NCI-H446 treated with DMSO at 0.1 percent for 48 hours (cell line): ENCODE measurements at places on chromosomes 5 and 9.

GRCh38 chr9:68730570-68731235 is 25.7 kb downstream of the PIP5K1B start:
- no peak for DNase-seq

DNA sequence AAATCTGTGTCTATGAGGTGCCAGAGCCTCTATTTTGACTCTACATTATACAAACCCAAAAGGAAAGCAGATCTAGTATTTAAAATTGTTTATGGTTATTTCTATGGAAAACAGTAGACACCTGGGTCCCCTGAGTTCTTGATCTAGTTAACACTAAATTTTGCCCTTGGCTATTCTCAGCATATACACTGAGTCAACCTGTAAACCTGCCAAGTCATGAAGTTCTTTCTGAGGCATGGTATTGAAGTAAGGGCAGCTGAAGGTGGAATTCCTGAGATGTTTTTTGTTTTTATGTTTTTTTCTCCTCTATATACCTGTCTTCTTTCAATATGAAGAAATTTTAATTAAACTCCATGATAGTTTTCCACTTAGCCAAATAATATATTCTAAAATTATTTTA is 120.2 kb downstream of the PDE4D start:
- no peak for DNase-seq

- DNase-seq: no peak
Measured at GRCh38 chr5:78895616-78896015, 89.5 kb downstream of the ARSB start.

DNA sequence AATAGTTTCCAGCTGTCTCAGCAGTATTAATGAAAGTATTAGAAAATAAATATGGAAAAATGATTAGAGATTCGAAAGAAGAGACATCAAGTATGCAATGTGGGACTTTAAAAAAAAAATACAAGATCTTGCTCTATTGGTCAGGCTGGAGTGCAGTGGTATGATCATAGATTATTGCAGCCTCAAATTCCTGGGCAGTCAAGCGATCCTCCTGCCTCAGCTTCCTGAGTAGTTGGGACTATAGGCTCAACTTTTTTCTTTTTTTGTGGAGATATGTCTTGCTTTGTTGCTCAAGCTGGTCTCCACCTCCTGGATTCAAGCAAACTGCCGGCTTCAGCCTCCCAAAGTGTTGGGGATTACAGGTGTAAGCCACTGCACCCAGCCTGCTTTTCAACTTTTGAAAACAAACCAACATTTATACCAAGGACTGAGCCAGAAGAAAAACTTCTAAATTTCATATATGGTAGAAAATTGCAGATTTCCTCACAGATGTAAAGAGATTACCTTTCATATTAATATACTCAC is 323.1 kb downstream of the ADGRV1 start:
- no peak for DNase-seq

DNA sequence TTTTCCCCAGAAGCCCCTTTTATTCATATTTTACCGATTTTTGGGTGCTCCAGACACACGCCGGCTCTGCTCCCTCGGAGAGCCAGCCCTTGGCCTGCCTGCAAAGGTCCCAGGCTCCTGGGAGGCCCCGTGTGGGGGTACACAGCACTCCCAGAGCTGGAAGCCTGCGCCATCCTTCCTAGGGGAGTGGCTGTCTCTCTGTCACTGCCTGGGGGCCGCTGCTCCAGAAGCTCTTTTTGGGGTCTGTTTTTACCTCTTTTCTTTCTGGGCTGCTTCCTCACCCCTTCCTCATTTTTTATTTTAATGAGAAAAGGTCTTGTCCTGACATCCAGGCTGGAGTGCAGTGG is 119.1 kb upstream of the COL5A1 start:
- no peak for DNase-seq

DNA sequence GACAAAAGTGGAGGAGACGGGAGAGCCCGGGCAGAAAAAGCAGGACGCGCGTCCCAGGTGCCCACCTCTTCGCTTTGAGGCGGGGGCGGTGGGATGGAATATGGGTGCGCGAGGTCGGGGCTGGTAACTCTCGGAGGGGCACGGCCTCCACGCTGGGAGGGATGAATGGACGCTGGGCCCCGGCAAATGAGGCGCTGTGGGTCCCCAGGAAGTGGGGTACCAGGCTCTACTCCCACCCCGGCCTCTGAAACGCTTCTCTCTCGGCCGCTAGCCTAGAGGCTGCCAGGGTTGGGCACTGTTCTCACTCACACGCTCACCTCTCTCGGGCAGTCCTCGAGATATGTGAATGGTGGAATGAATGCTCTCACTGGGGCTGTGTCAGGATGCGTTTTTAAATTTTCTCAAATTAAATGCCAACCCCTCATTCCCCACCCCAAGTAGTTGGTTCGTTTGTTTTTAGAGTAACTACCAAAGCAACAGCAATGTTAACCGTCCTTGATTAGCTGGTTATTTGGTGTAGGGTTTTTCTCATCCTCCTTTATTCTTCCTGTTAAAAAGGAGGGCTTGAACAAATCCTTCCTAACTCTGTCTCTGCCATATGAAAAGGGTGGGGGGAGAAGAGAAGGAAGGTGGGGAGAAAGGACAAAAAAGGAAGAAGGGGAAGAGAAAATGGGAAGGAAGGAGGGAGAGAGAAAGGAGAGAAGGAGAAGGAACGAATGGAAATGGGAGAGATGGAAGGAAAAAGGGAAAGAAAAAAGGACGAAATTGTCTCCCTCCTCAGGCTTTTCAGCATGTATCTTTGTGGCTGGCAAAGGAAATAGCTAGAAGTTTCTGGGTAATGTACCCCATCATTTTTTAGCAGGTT is 1.3 kb upstream of the EBF1 start:
- DNase-seq: no peak

DNA sequence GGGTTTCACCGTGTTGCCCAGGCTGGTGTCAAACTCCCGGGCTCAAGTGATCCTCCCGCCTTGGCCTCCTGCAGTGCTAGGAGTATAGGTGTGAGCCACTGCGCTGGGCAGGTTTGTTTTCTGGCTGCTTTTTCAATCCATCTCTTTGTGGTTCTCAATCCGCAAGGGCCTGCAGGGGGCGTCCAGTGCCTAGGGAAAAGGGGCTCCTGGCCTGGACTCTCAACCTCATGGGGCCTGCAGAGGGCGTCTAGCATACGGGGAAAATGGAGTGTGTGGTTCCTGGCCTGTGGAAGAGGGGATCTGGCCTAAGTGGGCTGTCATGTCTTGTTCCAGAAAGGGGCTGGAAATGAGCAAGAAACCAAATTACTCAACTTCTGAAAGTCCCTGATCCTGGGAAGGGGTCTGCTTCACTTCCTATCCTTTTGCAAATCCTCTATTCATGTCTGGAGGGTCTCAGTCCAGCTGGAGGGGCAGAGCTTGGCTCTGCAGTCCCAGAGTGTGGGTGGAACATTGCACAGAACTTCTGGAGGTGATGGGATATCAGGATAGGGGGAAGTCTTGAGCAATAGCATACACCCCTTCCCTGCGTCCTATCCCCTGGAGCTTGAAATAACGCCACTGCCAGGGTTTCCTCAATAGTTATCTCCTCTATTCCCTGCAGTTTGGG is 12.7 kb upstream of the CCL27 start:
- DNase-seq: peak; percentile 61

GRCh38 chr5:62065050-62065449 is 241.0 kb upstream of the KIF2A start:
- no peak for DNase-seq

DNA sequence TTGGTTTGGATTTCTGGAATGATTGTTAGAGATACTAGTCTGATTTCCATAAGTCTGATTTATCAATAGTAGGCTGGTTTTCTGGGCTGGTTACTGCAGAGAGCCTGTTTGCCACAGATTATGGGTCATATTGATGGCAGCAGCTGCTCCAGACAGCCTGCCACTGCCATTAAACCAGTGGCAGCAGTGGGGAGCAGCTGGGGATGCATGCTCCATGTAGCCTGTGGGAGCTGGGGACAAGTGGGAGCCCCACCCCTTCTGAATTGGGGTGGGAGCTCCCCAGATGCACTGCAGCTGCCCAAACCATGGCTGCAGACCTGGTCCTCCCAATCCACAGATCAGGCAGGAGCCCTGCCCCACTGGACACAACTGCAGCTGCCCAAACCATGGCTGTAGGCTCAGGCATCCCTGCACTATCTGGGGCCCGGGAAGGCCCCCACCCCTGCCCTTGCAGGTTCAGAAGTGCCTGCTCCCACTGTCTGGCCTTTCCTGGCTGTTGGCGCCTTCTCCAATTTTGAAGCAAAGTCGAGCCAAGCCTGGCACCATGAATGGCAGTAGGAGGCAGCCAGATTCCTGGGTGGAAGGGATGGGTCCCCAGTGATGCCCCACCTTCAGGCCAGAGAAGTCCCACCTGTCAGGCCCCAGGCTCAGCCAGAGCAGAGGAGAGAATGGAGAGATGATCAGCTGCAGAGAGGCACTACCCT is 402.9 kb upstream of the TYRP1 start:
- DNase-seq: no peak

GRCh38 chr5:124919747-124920525 is 173.5 kb upstream of the ZNF608 start:
- DNase-seq: no peak

DNA sequence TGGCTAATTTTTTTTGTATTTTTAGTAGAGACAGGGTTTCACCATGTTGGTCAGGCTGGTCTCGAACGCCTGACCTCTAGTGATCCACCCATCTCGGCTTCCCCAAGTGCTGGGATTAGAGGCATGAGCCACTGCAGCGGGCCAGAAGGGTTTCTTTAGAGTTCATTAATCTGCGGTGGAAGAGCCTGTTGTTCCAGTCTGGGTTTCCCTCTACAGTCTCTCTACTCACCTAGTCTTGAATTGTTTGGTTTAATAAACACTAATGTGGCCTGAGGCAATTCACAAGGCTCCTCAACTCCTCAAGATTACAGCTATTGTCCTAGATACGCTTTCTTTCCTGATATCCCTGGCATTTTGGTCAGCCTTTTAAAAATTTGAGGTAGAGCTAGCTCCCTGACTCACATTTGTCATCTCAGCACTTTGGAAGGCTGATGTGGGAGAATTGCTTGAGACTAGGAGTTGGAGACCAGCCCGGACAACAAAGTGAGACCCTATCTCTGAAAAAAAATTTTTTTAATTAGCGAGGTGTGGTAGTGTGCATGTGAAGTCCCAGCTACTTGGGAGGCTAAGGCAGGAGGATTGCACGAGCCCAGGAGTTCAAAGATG is 4.6 kb upstream of the SAR1B start:
- DNase-seq: no peak

DNA sequence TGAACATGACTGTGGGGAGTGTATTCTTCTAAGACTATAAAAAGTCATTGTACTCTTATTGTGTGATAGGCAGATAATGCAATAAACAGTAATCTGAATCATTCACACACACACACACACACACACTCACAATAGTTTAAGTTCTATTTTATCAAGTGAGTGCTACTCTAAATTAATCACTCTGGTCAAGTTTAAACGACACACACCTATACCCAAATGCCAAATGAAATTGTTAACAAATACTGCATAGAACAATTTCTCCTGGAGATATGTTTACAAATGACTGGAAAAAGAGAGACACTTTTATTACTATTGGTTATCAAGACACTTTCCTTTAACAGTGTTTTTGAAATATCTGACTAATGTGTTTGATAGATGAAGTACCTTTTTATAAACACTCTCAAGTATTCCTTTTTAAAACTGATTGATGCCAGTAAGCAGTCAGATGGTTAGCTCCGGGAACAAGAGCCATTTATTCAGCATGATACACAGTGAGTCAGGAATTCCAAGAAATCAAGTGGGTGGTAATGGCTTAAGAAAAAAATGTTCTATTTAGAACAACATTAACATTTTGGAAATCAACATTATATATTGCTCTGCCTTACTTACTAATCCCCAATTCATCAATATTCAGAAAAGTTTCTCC is 521.6 kb upstream of the ST8SIA4 start:
- DNase-seq: no peak

- no peak for DNase-seq
Measured at GRCh38 chr5:155017610-155018009, 4.1 kb downstream of the KIF4B start.

- DNase-seq: peak; percentile 77
Measured at GRCh38 chr5:175814691-175815090, 56.7 kb upstream of the CPLX2 start.

DNA sequence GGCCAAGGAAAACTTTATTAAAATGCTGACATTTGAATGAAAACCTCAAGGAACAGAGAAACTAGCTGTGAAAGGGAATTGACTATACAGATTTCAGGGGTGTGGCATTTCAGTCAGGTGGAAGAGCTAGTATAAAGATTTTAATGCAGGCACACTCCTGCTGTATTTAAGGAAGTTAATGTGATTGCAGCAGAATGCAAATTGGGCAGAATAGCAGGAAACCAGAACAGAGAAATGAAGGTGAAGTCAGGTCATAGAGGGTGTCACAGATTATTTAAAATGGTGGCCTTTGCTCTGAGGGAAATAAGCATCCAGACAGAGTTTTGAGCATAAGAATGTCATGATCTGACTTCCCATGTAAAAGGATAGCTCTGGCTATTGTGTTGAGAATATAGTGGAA is 898.1 kb upstream of the WWC1 start:
- DNase-seq: no peak

DNA sequence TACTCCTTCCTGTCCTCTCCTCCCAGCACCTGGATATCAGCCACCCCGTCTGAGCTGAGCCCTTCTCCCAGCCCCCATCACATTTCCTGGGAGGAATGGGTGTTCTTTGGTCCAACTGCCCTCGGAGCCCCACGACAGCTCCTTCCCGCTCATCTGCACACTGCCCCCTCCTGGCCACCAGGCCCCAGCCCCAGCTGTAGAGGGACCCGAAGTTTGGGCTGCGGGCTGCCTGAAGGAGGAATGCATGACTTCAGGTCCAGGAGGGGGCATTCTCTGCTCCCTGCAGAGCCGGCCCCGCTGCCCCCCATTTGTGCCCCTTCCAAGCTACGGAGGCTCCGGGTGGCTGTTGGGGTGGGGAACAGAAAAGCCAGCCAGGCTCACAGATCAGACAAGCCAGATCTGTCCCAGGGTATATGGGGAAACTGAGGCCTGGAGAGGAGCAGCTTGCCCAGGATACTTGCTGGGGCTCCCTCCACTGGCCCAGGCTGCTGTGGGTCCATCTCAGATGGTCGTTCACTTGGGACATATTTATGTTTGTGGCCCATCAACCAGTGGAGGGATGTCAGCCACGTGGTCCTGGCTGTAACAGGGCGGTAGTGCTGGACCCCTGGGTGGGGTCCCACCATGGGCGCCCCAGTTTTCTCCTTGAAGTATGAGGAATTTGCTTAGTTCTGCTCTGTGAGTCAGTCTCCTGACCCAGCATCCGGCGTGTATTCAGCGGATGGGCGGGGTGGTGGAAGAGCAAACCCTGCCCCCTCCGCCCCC is 33.1 kb downstream of the DAB2IP start:
- no peak for DNase-seq

DNA sequence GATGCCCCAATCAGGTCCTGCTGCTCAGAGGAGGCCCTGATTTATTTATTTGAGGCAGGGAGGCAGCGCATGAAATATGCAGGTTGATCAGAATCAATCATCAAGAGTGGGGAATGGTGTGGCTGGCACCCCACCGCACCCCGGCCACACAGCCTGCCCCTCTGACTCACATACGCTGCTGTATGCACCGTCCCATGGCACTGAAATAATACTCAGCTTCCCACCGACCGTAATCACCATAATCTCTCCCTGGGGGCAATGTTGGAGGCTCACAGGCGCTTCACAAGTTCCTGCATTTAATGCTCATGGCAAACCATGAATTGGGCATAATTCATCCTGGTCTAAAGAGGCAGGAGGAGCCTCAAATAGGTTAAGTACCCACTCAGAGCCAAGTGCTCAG is 141.2 kb upstream of the TBC1D2 start:
- no peak for DNase-seq
